ENCODE measurements at places on chromosomes 2 and 18.
A peak's percentile ranks its signal among the peaks of the same experiment; 100 is the strongest.

DNA sequence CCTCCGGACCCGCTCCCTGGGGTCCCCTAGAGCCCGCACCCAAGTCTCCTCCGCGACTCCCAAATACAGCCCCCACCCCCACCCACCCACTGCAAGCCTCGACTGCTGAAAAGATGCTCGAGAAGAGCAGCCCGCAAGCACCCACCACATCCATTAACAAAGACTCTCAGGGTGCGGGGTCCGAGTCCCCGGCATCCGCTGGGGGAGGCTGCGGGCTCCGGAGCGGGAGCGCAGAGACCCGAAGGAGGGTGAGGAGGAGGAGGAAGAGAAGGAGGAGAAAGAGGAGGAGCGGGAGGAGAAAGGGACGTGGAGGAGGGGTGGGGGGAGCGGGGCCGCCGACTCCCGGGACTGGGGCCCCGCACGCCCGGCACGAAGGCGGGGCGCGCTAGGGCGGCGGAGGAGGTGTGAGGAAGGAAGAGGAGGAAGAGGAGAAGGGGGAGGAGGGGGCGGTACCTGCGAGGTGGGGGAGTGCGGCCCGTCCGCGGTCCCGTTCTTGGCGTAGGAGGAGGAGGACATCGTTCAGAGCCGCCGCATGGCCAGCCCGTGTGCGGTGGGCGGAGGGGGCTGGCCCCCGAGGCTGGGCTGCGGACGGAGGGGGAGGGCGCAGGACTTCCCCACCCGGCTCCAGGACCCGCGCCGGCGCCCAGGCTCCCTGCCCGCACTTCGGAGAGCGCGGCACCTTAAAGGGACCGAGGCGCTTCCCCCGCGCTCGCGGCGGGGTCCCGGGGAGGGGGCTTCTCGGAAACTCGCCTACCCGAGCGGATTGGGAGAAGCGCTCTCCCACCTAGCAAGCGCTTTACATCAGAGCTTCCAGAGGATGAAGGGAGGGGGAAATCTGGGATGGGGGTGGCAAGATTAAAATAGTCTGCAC, at the start of gene CACNB4:
CACNB4 (minus strand) TSS at position 549 of the 871 bp plus-strand sequence.
- DNase-seq = peak; percentile 8

- DNase-seq = no peak
These were observed 99.5 kb downstream of the DTNA start for GRCh38 chr18:34809451-34810072.

GRCh38 chr2:107414376-107414775, 412.3 kb upstream of the RGPD4 start:
- no peak for DNase-seq

- no peak for DNase-seq
These were observed 146.3 kb downstream of the RTN4 start for GRCh38 chr2:54903736-54904554.

- DNase-seq = no peak
These were observed 698.9 kb downstream of the GALR1 start for GRCh38 chr18:77948567-77948966.

- DNase-seq = no peak
These were observed 357.7 kb upstream of the HNRNPA3 start for GRCh38 chr2:176854878-176855277.

All from amygdala (tissue), 56 donors.